ENCODE measurements at places on chromosomes 3 and 15. TPM values are rescaled to one million over a fixed set of nuclear protein-coding genes. Genes with fewer than 3 reads are reported as not detected.

Gene NR2E3
- total RNA-seq, result 0.65 TPM

Gene GPR176
- total RNA-seq, result 49.1 TPM

Gene TF
- total RNA-seq, result not detected

Gene HTR3E
- total RNA-seq, result not detected

Gene SEMA5B
- not detected for total RNA-seq

Gene SEMA3G
- total RNA-seq, result 0.21 TPM

Gene PLSCR4
- 0.82 TPM for total RNA-seq

Gene CPNE4
- total RNA-seq, result not detected

Gene CAV3
- total RNA-seq, result not detected

Gene TGM4
- 1.3 TPM for total RNA-seq

Gene WDR93
- not detected for total RNA-seq

Gene TM6SF1
- total RNA-seq, result not detected

Gene TGM5
- total RNA-seq, result not detected

Data from foreskin keratinocyte (primary cell).